HTR-8/SVneo (cell line): ENCODE measurements at places on chromosomes 6 and 20.

DNA sequence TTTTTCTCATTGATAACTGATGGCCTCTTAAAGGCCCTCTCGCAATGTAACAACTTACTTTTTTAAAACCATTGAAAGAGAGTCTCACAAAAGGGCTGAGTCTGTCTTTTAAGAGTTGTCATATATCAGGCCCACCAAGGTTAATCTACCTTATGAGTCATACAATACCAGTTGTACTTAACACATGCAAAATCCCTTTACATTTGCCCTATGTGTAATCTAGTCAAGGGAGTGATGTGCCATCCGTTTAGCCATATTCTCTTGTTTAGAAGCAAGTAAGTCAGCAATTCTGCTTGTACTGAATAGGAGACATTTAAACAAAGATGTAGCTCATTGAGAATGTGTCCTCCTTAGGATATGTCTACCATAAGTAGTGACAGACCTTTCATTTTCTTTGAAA, 143.7 kb downstream of the TENT5A start:
- no peak for DNase-seq

DNA sequence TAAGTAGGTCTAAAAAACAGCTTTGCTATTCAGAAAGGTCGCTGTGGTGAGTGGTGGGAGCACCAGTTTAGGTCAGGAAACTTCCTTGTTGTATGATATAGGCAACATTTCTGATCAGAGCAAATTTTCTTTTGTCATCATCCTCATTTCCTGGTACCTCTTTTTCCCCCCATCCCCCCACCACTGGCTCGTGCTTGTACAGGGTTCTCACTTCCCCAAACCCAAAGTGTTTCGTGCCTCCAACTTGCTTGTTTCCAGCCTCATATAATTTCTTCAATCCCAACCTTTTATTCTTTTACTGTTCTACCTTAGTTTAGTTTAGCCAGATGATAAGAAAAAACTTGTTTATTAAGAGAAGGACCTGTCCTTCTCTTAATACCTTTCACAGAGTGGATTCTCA, 209.4 kb upstream of the JAG1 start:
- no peak for DNase-seq

DNA sequence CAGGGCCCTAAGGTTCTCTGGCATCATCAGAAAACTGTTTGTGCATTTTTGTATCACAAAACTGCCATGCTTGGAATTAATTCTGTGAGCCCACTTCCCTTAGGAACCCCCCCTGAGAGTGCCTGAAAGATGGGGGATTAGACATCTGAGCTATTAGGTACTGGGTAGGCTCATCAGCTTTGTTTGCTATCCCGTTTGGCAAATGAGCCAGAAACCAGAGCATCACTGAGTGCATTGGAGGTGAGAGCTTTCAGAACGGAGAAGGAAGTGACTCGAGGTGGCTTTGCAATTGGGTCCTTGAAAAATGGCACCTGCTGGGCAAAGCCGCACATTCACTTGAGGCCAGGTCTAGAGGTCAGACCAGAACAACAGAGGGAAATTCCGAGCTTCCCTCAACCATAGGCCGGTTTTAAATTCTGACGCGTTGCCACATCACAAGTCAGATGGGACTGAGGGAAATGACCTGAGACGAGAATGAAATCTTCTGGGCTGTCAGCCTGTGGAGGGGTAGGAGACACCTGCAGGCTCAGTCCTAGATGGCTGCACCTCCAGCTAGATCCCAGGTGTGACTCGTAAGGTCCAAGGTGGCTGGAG, 8.4 kb upstream of the GLP1R start:
- DNase-seq = no peak

- no peak for DNase-seq
Observed at GRCh38 chr6:139857143-139857542, 482.7 kb upstream of the CITED2 start.

GRCh38 chr6:129590408-129591022, 119.5 kb downstream of the ARHGAP18 start:
- no peak for DNase-seq

DNA sequence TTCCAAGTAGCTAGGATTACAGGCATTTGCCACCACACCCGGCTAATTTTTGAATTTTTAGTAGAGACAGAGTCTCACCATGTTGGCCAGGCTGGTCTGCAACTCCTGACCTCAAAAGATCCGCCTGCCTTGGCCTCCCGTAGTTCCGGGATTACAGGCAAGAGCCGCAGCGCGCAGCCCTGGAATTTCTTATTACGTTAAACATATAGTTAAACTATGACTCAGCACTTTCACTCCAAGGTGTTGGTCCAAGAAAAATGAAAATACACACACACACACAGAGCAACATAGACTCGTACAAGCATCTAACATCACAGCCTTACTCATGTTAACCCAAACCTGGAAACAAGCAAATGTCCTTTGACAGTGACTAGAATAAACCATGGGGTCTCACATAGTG, 663.9 kb downstream of the PRKN start:
- DNase-seq = no peak

DNA sequence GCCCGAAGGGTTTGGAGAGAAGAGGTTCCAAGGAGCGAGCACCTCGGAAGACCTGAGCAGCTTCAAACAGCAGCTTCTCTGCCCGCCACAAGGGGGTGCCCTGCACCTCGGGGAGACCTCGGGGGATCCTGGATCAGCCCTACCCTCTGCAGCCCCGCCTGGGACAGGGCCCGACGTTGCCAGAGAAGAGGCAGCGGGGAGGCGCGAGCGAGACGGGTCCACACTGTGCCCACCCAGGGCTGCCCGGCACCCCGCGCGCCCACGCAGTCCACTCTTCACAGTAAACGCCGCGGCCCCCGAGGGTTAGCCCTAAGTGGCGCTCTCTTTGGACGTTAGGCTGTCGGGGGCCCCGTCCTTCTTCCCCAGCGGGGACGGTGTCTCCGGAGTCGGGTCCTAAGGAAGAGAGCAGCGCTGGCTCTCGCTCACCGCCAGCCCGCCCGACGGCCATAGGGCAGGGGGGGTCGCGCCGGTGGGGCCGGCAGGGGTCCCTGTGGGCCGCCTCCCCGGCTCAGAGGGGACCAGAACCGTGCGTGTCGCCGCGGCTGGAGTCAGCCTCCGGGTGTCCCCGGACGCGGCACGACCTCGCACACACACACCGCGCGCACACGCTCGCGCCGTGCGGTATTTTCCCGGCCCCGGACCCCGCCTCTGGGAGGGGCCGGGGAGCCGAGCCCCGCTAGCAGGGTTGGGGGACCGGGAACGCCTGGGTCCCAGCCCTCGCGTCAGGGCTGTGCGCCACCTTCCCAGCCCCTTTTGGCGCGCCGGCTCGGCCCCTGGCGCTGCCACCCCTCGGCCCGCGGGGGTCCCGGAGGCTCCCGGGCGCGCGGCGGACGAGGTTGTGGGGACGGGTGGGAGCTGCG, 929 bp downstream of the CDH22 start:
- peak; percentile 98 for DNase-seq

DNA sequence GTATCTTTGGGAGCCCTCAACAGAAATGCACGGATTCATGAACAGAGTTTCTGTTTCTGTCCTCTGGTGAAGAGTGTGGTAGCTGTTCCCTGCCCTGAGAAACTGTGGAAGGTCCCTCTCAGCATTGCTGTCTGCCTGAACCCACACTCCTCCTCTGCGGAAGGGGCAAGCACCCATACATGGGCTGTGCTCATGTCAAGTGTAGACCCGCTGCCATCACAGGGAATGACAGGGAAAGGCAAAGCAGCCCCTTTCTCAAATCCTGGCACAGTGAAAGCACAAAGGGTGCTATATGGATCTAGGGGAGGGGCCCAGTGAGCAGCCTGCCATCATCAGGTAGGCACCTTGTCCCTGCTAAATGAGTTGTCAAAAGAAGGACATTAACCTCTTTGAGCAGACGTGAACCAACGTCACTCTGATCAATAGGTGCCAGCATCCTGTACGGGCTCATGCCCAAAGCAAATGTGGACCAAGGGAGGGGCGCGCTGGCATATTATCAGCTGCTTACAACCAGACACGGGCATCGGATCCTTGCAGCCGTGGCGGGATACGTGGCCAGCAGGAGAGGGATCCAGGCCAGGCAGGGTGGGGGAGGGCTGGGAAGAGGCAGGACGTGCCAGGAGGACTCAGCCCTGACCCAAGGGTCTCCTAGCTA, 231.2 kb upstream of the PMEPA1 start:
- DNase-seq = no peak

- DNase-seq = no peak
Observed at GRCh38 chr20:50776122-50776817, 18.6 kb upstream of the BCAS4 start.

DNA sequence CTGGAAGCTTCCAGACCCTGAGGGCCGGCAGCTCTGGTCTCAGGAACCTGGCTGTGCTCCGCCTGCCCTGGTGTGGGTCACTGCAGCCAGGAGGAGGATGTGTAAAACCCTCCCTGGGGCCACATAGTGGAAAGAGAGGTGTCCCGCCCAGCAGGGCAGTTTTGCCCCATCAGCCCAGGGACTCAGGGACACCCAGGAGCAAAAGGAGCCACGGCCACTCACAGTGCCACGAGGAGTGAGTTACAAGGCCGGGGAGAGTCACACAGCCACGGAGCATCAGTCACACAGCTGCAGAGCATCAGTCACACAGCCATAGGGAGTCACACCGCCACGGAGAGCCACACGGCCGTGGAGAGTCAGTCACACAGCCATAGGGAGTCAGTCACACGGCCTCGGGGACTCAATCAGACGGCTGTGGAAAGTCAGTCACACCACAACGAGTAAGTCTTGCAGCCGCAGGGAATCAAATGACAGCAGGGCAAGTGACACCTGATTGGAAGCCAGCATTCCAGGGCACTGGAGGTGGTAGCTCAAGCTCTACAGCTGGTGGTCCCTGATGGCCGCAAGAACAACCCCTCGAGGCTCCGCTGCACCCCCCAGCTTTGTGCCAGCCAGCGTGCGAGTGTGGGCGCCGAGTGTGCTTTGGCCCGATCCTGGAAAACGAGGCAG, 60.9 kb downstream of the DLL1 start:
- no peak for DNase-seq

- no peak for DNase-seq
Observed at GRCh38 chr20:21167261-21167660, 41.4 kb downstream of the KIZ start.

- DNase-seq = no peak
Observed at GRCh38 chr20:37359836-37360235, 13.9 kb downstream of the SRC start.

GRCh38 chr6:170047823-170048222, 243.1 kb downstream of the DLL1 start:
- no peak for DNase-seq

DNA sequence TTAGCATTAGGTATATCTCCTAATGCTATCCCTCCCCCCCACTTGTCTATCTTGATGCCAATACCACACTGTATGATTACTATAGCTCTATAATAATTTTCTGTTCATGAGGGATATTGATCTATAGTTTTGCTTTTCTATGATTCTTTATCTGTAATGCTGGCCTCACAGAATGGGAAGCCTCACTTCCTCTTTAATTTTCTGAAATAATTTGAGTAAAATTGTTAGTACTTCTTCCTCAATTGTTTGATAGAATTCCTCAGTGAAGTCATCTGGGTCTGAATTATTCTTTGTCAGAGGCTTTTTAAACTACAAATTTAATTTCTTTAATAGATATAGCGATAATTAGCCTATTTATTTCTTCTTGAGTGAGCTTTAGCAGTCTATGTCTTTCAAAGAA, 31.2 kb downstream of the SIRPD start:
- no peak for DNase-seq

DNA sequence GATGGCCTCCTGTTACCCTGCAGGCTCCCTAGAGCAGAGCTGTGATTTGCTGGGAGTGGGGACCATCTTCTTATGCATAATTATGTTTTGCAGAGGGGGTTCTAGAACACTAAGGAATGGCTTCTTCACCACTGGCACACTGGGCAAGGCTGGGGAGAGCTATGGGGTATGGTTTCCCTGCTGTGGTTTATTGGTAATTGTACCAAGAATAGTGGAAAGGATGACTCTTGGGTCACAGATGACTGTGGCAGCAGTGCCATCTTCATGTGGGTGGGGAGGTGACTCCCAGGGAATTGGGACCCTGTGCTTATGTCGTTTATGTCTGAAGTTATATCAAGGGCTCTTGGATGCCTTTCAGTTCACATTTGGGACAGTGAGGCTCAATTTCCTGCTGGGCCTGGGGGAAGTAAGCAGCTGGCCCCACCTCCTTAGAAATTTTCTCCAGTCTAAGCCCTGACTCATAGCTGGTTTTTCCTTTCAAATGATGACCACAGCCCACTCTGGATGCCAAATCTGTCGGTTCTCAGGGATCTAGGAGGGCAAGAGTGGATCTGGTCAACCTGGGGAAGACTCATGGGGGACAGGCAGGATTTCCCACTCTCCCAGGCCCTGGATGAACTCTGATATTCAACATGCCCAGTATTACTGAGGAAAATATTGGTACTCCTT, 230.8 kb downstream of the LRFN2 start:
- DNase-seq = no peak

DNA sequence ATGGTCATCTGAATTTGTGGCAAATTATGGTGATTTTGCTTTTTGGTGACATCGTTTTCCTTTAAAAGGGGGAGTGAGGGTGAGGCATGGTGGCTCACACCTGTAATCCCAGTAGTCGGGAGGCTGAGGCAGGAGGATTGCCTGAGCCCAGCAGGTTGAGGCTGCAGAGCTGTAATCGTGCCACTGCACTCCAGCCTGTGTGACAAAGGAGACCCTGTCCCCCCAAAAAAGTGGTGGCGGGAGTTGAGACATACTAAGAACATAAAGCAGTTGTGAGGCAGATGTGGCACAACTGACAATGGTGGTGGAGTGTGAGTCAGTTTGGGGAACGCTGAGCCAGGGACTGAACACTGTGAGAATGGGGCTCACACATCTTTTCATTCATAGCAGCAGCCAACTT, 45.5 kb downstream of the ADNP start:
- DNase-seq = no peak

DNA sequence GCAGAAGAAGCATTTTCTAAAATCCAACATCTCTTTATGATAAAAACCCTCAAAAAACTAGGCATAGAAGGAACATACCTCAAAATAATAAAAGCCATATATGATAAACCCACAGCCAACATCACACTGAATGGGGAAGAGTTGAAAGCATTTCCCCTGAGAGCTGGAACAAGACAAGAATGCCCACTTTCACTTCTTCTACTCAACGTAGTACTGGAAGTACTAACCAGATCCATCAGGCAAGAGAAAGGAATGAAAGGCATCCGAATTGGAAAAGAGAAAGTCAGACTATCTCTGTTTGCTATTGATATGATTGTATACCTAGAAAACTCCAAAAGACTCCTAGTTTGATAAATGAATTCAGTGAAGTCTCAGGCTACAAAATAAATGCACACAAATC, 7.9 kb upstream of the CDK19 start:
- no peak for DNase-seq

DNA sequence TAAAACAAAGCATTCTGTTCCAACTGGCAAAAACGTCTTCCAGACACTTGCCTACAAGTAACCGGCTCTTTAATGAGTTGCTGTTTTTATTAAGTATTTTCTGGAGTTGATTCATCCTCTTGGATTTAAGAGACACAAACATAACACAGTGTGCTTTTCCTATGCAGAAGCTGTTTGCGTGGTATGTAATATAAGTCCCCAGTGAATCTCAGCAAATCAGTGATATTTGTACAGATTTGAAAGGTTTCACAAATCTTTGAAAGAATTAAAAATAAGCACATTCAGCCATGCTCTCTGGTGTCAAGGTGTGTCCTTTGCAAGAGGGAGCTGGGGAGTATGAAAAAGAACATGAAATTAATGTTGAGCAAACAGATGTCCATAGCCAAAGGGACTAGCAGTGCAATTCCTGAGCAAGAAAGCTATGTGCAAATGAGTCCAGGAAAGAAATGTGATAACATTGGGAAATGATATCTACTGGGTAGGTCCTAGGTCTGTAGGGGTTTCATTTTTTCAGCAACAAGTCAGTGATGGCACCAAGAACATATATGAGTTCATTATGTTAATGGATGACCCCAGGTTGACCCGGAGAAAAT, 170.1 kb upstream of the PHACTR1 start:
- DNase-seq = no peak

- DNase-seq = no peak
Observed at GRCh38 chr6:73027691-73028090, 197.6 kb downstream of the KHDC1L start.
